Smooth muscle cell of the coronary artery (primary cell): ENCODE measurements at places on chromosomes 3 and 15. TPM values are rescaled to one million over a fixed set of nuclear protein-coding genes. Genes with fewer than 3 reads are reported as not detected.

Gene ACTL6A
- 40.4 and 50.4 TPM in 2 replicates for total RNA-seq

Gene CLRN1
- total RNA-seq: not detected in 2 replicates

Gene EFCAB12
- total RNA-seq: 0.08 TPM in 1 of 2 replicates, not detected in the other

Gene GNAT1
- not detected in 2 replicates for total RNA-seq

Gene USP13
- 3.4 and 4.9 TPM in 2 replicates for total RNA-seq

Gene ADCY5
- total RNA-seq: 0.08 and 0.23 TPM in 2 replicates

Gene ACAN
- 0.15 and 1.2 TPM in 2 replicates for total RNA-seq

Gene ZDHHC23
- 0.70 and 2.0 TPM in 2 replicates for total RNA-seq

Gene FOXL2NB
- total RNA-seq: under 0.01 and 4.2 TPM in 2 replicates

Gene RNU5B-1
- total RNA-seq: not detected in 2 replicates

Gene ITPKA
- total RNA-seq: 0.60 and 1.3 TPM in 2 replicates

Gene RAD18
- total RNA-seq: 3.4 and 13.5 TPM in 2 replicates

Gene ZNF660
- total RNA-seq: 0.59 and 1.9 TPM in 2 replicates
